ENCODE measurements at places on chromosomes 5 and 9.
A peak's percentile ranks its signal among the peaks of the same experiment; 100 is the strongest.

DNA sequence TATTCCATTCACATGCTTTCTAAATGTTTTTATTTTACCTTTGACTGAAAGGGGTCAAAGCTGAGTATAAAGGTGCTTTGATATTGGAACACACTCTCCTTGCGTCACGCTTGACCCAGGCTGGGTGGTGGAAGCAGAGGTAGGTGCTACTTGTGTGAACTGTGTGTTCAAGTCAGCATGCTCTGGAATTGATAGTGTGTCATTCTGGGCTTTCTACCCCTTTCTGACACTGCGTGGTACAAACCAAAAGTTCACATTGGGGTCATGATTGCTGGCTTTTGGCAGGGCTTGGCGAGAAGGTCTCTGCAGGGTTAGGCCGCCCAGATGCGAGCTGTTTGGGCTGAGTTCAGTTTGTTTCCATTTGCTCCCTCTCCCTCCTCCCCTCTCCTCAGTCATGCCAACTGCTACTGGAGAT is 131.8 kb downstream of the ADAMTSL1 start:
- no peak for DNase-seq

GRCh38 chr5:64147379-64147778 is 18.3 kb upstream of the RNF180 start:
- DNase-seq, result no peak

GRCh38 chr5:176648474-176649194 is 1.4 kb downstream of the TSPAN17 start:
- no peak for DNase-seq

GRCh38 chr5:89041976-89042375 is 159.0 kb upstream of the MEF2C start:
- no peak for DNase-seq

DNA sequence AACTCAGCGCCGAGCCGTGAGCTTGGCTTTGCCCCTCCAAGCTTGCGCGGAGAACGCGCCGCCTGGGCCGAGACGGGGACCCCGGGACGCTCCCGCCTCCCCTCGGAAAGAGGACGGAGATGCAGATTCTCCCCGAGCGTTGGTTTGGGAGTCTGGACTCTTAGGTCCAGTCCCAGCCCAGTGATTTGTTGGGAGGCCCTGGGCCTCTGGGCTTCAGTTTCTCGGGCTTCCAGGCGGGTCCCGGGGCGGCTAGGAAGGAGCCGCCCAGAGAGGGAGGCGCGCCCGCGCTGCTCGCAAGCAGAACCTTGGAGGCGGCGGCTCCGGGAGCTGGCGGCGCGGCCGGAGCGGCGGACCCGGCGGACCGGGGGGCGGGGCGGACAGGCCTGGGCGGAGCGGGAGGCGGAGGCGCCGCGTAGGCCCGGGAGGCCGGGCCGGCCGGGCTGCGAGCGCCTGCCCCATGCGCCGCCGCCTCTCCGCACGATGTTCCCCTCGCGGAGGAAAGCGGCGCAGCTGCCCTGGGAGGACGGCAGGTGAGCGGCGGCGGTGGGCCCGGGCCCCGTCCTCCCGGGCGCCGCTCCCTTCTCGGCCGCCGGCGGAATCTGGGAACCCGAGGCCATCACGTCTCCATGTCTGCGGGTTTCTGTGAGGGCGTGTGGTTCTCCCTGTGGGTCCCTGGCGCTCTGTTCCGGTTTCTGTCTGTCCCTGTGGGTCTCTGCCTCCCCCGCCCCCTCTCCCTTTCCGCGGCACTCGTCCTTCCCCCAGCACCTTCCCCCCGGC is at the start of gene B4GALT7:
Gene B4GALT7, plus strand, starts transcription at position 402 of the 777 bp plus-strand sequence. Its CDS starts 79 bp downstream, at position 481.
- peak; percentile 66 for DNase-seq

GRCh38 chr9:138067613-138068367 is 190.2 kb downstream of the CACNA1B start:
- DNase-seq, result no peak

GRCh38 chr9:110476251-110476650 is 103.3 kb downstream of the SVEP1 start:
- no peak for DNase-seq

DNA sequence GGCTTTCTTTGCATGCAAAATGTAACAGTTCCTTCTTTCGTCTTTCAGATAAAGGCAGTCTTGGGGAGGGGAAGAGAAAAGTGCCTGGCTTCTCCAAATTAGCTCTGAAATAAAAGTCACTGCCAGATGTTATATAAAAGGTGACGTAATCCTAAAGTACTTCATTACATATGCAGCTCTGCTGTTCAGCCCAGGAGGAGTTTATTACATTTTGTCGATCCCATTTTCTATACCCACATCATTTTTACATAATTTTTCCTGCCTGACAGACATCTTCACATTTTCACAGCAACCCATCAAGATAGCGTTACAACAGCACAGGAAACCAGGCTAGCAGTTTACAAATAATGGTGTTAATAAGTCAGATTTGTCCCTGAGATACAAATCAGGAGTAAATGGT is 86.7 kb upstream of the SLC30A5 start:
- DNase-seq, result no peak

GRCh38 chr5:53987101-53987500 is 323.3 kb downstream of the ARL15 start:
- no peak for DNase-seq

GRCh38 chr5:28027851-28028250 is 989.5 kb upstream of the CDH9 start:
- no peak for DNase-seq

GRCh38 chr9:130554606-130555005 is 24.8 kb upstream of the FUBP3 start:
- DNase-seq, result no peak

Data from Kasumi-1 (cell line).